ENCODE measurements at places on chromosomes 7 and 10.

DNA sequence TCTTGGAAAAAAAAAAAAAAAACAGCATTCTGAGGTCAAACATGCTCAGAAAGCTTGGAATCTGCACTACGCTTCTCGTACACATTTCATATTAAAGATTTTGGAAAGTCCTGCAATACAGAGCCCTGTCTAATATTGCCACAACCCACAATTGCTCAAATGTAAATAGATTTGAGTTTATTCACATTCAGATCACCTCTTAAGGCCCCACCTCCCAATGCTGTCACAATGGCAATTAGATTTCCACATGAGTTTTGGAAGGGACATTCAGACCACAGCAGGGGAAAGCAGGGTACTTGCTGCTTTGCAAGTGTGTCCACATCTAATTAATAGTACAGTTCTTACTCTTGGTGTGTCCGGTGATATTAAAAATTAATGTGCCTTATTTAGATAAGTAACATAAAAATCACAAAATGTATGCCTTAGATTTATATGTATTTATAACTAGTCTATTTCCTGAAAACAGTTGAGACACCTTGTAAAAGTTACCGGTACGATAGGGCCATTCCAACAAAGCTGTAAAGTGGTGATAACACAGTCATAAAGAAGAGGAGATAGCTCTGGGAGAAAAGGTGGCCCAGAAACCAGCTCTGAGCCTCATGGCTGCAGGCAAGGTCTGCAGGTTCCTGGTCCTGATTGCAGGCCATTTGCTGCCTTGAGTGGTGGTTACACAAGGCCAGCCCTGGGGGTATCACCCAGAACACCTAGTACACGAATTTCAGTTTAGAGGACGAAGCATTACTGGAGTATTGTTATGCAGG lies 27.9 kb downstream of the EGFR start:
- no peak for DNase-seq

DNA sequence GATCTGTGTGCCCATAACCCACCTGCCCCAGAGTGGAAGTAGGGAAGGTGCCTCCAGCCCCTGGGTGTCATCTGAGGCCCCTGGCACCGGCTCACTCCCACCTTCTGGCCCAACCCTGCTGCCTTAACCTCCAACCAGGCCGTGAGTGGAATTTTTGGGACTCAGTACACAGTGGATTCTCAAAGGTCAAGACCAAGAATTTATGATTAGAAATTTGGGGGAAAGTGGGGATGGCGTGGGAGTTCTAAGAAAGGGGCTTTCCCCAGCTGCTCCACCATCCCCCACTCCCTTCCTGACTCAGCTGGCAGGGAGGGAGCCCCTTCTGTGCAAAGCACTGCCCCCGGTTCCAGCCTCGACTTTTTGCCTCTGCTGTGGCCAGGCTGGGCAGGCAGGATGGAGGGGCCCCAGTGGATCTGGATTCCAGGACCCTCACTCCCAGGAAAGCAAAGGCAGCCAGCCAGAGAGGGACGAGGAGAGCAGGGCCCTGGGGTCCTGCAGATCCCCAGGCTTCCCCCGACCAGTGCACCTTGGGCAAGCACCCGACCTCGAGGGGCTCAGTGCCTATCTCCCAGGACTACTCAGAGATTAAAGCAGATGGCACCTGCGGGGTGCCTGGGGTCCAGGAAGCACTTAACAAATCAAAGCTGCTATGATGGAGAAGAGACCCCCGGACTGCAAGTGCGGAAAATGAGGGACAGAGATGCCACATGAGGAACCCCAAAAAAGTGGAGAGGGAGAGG lies 12.8 kb downstream of the SPOCK2 start:
- DNase-seq: no peak

GRCh38 chr10:104300736-104301292 lies 31.8 kb downstream of the GSTO2 start:
- peak; percentile 98 for DNase-seq

- no peak for DNase-seq
Measured at GRCh38 chr7:27199849-27200760, at the start of gene HOXA13. HOXA13 (minus strand) TSS chr7:27200091; CDS start chr7:27200077, 14 bp downstream.

Measured in fibroblast of skin of abdomen (primary cell).